ENCODE measurements at places on chromosomes 1 and 21.

GRCh38 chr1:50992532-50993318 is 22.7 kb downstream of the CDKN2C start:
- no peak for DNase-seq

- no peak for DNase-seq
Observed at GRCh38 chr1:12760256-12760795, 13.2 kb upstream of the PRAMEF12 start.

- DNase-seq, result no peak
Observed at GRCh38 chr1:207497941-207498340, 2.0 kb downstream of the CR1 start.

DNA sequence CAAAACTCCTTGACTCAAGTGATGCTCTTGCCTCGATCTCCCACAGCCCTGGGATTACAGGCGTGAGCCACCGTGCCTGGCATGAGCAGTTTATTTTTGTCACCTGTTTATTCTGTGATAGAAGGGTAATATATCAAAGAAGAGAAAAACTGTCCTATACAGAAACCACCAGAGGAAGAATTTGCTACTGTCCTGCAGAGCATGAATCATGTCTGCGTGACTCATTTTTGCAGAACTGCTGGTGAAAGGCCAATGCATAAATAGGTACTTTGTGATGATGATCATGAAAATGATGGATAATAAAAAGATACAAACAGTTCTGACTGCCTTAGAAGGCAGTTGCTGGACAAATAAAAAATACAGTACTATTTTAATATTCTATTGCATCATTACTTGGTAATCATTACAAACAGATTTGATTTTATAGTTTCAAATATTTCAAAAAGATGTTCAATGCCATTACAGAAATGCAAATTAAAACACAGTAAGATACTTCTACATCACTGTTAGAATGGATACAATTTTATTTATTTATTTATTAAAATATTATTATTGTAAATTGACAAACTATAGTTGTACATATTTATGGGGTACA is 26.5 kb downstream of the RIPPLY3 start:
- no peak for DNase-seq

DNA sequence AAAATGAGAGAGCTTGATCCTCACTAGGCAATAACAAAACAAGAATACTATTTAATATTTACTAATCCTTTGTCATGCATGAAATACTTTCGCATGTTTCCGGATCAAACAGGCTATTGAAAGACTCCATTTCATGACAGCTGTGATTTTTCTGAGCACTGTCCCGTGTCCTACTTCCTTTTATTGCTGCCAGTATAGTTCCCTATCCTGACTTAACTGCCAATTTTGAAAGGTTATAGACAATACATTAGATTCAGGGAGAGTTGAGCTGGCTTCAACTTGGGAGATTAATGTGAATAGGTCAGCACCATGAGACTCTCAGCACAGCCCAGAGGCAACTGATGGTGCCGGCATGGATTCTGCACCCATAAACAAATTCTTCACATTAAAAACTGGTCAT is 225.8 kb downstream of the VAV3 start:
- no peak for DNase-seq

DNA sequence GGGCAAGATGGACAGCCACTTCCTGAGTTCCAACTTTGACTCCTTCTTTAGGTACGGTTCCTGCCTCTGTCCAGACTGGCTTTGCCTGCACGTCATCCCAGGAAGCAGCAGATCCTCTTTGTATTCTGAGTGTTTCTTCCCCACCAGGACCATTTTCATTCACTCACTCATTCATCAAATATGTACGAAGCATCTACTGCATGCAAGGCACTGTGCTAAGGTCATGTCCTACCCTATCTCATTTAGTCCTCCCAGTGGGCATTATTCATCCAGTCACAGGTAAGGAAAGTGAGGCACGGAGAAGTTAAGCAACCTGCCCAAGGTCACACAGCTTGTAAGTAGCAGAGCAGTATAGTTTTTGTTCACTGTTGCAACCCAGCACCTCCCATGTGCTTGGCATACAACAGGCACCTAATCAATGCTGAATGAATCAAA is 13.9 kb downstream of the CRYBG2 start:
- no peak for DNase-seq

DNA sequence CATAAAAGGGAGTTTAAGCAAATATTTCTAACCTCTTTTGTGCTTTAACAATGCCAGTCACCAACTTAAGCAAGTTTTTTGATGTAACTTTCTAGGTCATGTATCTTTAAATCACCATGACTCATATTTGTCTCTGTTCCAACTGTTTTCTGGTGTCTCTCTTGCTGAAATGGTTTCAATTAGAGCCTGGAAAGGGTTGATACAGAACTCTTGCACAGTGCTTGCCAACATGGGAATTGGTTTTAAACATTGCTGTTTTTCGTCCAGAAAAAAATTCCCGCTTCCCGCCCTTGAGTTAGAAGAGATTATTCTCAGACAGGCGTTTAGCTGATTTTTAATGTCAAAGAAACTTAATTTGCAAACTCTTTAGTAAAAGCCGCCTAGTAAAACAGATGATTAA is 46.4 kb upstream of the SLC22A15 start:
- no peak for DNase-seq

- no peak for DNase-seq
Observed at GRCh38 chr1:57616921-57617320, 193.1 kb upstream of the DAB1 start.

GRCh38 chr1:211986628-211987254 is 48.6 kb downstream of the INTS7 start:
- no peak for DNase-seq

GRCh38 chr1:9376886-9377333 is 84.2 kb downstream of the SPSB1 start:
- no peak for DNase-seq

- DNase-seq, result no peak
Observed at GRCh38 chr1:225666495-225666894, 13.6 kb upstream of the ENAH start.

- no peak for DNase-seq
Observed at GRCh38 chr21:45412491-45412890, 7.5 kb downstream of the COL18A1 start.

DNA sequence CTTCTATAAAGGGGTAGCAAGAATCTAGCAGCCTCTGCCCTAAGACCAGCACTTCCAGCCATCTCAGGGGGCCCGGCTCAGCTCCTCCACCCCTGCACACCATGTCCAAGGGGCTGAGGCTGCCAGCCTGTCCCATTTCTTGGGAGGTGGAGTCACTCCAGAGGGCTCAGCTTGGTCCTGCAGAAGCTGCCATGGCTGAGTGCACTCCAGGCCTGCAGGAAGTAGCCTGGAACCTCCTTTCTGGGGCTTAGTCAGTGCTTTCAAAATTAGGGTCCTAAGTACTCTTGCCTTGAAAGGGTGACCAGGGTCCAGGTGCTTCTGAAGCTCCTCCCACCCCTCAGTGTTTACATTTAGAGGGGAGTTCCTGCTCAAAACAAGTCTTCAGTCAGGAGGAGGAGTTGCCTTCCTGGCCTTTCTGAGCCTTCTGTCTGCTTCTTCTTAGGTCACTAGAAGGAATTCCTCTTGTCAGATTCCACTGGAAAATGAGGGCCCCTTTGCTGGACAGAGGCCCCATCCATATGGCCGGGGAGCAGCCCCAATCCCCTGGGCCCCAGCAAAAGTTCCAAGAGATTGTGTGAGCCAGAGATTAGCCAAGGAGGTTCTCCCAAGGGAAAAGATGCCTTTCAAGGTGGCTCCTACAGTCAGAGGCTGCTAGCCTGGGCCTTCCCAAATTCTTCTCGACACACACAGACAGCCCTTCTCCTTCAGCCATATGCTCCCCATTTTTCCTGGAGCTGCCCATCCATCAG is 128.1 kb upstream of the VAMP3 start:
- no peak for DNase-seq

DNA sequence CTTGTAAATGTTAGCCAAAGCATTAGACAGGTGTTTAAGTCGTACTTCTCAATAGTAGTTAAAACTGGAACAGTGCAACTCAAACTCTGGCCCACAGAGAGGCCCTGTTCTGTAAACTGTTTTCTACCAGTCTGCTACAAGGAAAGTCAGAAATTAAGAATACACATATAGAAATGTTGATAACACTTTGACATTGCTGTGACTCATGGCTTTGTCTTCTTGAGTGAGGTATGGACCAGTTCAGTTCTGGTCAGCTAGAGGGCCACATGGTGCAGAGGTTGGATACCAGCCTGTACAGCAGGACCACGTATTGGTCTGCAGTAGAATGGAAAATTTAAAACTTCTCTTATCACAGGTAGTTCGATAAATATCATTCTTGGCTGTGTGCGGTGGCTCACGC is 22.3 kb downstream of the ZBTB8B start:
- no peak for DNase-seq

DNA sequence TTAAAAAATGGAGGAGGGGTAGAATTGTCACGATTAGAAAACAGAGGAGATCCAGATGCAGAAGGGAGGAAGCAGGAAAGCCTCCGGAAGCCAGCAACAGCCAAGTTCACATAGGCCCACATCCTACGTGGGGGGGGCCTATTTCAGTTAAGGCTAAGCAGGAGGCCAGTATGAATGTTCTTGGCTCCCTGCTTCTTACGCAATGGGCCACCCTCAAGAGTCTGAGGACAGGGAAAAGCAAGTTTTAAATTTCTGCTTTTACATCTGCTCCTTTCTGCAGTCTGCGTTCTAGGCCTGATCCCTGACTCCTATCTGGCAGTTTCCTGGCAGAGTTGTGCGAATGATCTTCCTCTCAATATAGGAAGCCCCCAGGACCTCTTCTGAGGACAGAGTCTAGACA is 30.6 kb downstream of the RABIF start:
- DNase-seq, result no peak

GRCh38 chr1:51139474-51139873 is 37.4 kb downstream of the C1orf185 start:
- DNase-seq, result no peak

DNA sequence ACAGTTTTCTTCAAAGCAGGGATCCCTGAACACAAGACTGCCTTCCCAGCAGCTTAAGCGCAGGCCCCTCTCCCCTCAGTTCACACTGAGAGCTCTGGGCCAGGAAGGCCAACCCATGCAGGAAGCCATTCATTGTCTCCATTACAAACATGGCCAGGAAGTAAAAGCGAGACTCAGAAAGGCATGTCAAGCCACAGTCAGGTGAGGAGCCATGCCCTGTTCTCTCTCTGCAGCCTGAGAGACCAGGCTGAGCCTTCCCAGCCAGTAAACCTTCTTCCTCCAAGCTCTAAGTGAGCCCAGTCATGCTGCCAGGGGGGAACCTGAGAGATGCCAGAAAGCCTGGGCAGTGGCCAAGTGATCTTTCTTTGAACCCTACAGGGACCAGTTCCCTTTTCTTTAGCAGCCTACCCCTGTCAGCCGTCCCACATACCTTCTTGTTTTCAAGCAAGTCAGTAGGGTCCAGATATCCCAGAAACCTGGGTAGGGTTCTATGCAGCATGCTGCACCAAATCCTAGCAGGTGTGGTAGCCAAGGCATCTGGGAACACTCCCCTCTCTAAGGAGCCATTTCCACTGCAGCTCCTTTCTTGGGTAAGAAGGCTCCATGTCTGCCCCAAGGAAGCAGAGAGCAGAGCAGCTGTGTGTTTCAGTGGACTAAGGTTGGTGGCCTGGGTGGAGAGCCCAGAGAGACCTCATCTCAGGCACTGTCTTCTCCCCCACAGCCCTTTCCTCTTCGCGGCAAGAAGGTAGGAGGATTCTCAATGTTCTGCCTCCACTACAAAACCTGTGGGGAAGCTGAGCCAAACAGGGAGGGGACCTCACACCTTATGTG is 977 bp downstream of the TRAF3IP3 start:
- DNase-seq, result peak; percentile 61

GRCh38 chr1:157829210-157829609 is 9.3 kb upstream of the FCRL1 start:
- DNase-seq, result no peak

DNA sequence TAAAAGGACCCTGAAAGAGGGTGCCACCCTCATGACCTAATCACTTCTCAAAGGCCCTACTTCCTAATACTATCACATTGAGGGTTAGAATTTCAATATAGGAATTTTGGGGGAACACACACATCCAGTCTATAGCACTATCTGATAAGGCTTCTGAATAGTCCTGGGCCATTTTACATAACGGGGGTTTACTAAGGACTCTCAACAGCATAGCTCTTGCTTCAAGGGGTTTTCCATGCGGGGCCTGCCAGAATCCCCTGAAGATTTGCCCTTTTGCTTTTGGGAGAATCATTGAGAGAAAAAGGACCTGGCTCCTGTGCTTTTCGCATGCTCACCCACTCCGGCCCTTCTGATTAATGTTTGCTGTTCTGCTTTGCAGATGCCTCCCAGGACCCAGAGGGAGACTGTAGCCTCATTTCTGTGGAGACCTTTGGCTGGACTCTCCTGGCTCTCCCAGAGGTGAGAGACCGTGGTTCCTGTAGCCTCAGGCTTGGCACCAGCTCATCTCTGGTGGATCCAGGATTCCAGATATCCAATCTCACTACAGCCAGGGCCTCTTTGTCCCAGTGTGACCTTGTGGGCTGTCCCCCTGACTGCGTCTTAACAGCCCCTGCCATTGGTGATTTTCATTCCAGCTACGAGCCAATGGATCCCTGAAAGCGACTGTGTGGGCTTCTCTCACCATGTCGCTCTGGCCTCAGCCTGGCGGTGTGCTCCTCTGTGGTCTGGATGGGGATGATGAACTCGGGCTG is 72.6 kb downstream of the DDR2 start:
- no peak for DNase-seq

DNA sequence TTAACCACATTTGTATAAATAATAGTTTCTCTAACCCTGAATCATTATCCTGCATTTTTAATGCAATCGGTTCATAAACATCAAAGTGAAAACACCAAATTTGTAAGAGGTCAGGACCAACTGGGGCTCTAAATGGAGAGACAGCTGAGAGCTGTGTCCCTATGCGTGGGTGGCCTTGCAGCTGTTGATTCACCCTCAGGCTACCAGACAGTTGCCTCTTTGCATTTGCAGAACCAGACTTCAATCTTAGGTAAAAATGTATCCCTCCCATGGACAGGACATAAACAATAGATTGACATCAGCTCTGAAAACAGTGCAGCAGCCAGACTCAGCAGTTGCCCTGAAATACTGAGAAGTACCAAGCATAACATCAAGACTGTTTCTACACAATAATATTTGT is 8.8 kb upstream of the TGFB2 start:
- DNase-seq, result no peak

DNA sequence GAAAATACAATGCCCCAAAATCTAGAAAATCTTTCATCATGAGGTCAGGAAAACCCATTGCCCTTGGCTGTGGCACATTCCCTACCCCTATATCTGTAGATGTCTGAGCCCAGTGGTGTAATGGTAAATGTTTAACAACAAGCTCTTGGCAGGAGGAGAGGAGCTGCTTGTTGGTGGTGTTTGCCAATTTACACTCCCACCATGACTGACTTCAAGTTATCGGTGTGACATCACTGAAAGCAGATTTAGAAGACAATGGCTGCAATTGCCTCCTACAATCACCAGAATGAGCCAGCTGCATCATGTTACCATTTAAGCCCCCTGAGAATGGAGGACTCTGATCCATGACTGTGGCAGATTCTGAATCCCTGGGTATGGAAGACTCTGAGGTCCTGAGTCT is 70.9 kb downstream of the SDC3 start:
- DNase-seq, result no peak
